ENCODE measurements at places on chromosomes 12 and 14.

DNA sequence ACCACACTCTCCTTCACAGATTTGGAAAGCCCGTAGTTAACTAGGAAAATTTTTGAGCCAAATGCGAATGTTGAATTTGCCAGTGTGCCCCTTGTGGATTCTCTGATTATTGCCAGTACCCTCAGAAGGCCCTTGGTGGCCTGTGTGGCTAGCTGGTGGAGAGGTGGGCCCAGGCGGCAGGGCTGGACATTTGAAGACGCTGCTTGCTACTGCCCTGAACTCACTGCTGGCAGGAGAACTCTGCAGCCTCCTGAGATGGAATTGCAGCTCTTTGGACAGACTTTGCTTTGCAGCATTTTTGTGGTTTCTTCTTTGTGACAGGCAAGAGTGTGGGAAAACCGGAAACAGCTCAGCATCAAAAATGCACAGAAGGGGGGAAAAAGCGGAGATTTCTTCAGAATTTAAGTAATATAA, 97.6 kb downstream of the TGFB3 start:
- DNase-seq, result peak; percentile 82

- DNase-seq, result no peak
Measured at GRCh38 chr12:46110223-46110611, 119.8 kb upstream of the SCAF11 start.

GRCh38 chr14:57326253-57326652, 57.5 kb downstream of the AP5M1 start:
- DNase-seq, result no peak

DNA sequence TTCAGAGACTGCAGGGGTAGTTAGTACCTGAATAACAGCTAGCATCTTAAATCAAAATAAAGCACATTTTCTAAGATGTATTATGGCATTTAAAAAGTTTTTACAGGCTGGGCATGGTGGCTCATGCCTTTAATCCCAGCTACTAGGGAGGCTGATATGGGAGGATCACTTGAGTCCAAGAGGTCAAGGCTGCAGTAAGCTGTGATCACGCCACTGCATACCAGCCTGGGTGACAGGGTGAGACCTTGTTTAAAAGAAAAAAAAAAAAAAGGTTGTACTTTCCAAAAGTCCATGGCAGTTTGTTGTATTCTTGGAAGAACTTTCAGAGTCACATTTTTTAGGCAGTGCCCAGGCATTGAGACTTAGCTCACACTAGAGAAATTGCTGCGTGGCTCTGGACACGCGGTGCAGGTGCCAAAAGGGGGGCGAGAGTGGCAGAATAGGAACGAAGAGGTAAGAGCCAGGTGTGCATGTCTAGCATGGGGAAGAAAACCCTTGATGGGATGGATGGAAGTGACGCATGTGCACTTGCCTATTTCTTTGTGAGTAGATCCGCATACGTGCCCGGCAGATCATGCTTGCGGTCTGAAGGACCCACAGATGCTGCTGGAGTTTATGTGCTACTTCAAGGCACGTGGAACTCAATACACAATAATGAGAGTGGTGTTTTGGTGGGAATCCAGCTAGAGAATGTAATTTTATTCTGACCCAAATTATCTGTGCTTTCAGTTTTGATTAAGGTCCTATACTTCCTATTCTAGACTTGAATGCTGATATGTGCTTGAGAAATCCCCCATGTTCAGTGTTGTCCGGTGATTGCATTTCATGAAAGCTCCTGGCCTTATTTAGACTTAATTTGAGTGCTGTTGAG, 11.9 kb downstream of the ANKRD13A start:
- no peak for DNase-seq

- DNase-seq, result no peak
Measured at GRCh38 chr12:49744363-49744885, 3.1 kb downstream of the TMBIM6 start.

GRCh38 chr14:80216818-80217217, 5.5 kb upstream of the DIO2 start:
- no peak for DNase-seq

DNA sequence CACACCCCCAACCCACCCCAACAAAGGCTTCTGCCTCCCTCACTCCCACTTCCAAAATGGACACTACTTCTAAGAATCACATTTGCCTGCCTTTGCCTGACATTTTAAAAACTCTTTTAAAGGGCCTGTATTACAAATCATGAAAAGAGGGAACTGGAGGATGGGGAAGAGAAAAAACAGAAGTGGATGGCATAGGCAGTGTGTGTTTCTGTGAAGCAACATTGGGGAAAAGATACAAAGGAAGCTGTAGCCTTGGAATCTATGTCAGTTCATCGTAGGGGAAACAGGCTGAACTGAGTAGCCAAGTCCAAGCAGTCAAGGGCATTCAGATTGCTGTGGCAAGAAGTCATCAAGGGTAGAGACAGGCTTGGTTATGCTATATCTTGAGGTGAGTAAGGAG, 273.9 kb downstream of the BTG1 start:
- DNase-seq, result no peak

GRCh38 chr12:57058454-57058853, 8.5 kb upstream of the MYO1A start:
- no peak for DNase-seq

- no peak for DNase-seq
Measured at GRCh38 chr14:99715266-99716000, 31.3 kb downstream of the CYP46A1 start.

GRCh38 chr12:6301721-6302120, 8.8 kb upstream of the PLEKHG6 start:
- no peak for DNase-seq

DNA sequence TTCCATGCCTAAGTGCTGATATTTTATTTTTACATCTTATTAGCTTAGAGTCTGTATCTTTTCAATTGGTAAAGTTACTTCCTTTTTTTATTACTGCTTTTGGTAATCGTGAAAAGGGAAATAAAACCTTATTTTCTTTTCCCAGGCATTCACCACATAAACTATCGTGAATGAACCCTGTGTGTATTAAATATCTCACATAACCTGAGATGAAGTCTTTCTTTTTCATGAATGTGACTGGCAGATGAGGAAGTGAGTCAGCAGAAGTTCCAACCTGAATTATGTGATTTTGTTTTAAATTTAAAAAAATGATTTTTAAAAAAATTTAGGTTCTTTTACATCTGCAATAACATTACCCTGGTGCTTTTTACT, 26.0 kb downstream of the MYBPC1 start:
- no peak for DNase-seq

GRCh38 chr12:125134576-125134975, 69.3 kb downstream of the AACS start:
- no peak for DNase-seq

DNA sequence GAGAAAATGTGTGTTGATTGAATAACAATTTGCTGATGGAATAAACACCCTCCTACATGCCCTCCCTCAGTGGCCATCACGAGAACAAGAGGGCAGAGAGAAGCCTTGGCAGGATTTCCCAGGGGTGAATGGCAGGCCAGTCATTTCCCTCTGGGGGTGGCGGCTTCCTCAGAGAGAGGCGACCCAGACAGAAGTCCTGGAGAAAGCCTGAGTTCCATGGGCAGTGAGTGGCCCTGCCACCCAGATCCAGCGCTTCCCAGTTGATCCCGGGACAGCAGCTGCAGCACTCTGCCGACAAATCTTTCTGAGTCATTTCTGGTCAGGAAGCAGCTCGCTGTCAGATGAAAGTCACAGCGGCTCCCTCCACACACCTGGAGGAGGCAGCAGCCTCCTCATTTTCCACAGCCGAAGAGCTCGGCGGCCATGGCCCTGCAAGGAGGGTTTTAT, 123.0 kb downstream of the SCARB1 start:
- no peak for DNase-seq

DNA sequence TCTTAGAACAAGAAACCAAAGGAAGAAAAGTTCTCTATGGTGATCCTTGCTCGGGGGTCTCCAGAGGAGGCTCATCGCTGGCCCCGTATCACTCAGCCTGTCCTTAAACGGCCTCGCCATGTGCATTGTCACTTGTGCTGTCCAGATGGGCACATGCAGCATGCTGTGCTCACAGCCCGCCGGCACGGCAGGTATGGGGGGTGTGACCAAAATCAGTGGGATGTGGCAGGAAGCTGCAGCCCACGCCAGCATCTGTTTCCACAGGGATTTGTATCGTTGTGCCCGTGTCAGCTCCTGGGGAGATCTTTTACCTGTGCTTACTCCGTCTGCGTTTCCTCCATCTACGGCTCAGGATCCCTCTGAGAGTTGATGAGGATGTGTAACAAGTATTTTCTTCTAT, 2.6 kb upstream of the SLC39A2 start:
- DNase-seq, result no peak

DNA sequence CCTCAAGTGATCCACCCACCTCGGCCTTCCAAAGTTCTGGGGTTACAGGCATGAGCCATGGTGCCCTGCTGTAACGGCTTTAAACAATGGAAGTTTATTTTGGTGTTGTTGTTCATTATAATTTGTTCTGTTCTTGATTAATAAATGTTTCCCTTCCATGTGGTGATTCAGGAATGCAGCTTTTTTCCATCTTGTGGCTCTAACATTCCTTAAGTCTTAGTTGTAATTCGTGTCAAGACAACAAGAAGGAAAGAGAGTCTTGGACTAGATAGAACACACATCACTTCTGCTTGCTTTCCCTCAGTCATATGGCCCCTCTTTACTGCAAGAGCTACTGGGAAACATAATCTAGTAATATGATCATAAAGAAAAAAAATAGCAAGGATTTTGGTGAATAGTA, 211.6 kb downstream of the SLC6A15 start:
- peak; percentile 20 for DNase-seq

- no peak for DNase-seq
Measured at GRCh38 chr12:112418273-112418607, 507 bp upstream of the PTPN11 start.

GRCh38 chr12:68411371-68411770, 79.2 kb upstream of the MDM1 start:
- DNase-seq, result no peak

DNA sequence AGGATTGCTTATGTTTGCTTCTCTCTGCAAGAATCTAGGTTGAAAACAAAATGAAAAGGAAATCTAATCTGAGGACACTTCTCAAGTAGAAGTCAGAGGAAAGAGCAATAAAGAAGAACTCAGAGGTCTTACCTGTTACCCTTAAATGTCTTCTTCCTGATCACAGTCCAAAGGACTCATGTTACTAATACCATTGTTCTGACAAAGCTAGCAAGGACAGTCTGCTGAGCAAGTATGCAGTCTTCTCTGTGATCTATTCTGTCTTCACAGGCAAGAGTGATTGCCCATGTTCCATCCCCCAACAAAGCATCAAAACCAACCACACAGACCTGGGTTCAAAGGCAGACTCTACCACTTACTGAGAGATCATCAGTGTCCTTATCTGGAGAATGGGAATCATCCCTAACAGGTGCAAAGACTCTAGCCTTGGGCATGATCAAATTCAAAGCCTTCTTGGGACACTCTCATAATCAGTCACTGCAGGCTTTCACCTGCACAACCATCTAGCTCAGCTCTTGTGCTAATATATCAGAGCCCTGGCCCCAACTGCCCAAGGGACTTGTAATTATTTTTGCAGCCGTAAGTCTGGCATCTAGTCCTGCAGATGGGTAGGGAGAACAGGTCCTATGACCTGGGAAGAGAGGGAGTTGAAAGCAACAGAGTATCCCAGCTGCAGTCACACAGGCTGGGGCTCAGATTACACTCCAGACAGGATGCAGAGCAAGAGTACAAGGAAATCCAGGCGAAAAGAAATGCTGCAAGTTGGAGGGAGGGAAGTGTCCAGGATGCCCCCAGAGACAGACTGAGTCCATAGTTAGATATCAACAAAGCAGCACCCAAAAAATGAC, 97.9 kb upstream of the NUDT4 start:
- DNase-seq, result no peak

DNA sequence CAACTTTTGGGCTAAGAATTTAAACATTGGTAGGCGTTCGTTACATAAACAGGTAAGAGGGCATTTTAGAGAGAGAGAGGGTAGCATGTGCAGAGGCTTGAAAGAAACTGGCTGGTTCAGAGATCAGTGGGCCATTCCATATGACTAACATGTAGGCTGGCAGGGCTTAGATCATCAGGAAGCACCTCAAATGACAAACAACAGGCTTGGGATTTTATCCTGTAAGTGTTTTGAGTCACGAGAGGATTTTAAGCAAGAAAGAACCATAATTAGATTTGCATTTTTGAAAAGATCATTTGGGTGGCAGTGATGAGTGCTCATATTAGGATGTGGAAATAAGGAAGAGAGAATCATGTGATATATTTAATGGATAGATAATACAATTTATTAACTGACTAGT, 8.7 kb upstream of the PLEKHA5 start:
- DNase-seq, result no peak

- DNase-seq, result peak; percentile 26
Measured at GRCh38 chr14:71855399-71856036, 76.7 kb upstream of the RGS6 start.

- no peak for DNase-seq
Measured at GRCh38 chr12:129727100-129727499, 176.7 kb downstream of the TMEM132D start.

GRCh38 chr12:51351913-51352532, 5.5 kb upstream of the CELA1 start:
- DNase-seq, result peak; percentile 18

DNA sequence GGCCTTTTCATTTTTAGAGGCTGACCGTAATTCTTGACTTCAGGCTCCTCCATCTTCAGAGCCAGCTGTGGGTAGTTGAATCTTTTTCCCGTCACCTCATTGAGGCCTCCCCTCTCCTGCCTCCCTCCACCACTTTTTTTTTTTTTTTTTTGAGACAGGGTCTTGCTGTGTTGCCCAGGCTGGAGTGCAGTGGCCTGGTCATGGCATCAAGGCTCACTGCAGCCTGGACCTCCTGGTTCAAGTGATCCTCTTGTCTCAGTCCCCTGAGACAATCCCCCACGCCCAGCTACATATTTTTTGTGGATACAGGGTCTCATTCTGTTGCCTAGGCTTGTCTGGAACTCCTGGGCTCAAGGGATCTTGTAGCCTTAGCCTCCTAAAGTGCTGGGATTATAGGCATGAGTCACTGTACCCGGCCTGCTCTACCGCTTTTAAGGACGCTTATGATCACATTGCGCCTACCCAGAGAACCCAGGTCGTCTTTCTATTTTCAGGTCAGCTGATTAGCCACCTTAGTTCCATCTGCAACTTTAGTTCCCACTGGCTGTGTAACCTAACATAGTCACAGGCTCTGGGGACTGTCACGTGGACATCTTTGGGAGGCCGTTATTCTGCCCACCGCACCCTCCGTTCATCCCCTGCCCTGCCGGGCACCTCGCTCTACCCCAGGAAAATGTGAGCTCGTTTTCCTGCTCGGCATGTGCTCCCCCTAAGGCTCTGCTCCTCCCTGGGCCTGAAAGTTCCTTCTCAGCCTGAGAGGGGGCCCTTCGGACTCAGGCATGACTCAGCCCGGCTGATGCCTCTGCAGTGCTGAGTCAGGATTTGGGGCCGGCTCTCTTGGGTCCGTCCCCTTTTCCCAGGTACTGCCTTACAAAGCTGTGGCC, 13.4 kb downstream of the TNFAIP2 start:
- DNase-seq, result no peak

GRCh38 chr14:28756884-28757570, 9.6 kb upstream of the FOXG1 start:
- no peak for DNase-seq

Data from fibroblast of skin of left biceps (primary cell).